Cardiac septum (tissue), 1 donor: ENCODE measurements at places on chromosomes 1 and 21. TPM values are rescaled to one million over a fixed set of nuclear protein-coding genes. Genes with fewer than 3 reads are reported as not detected.
A peak's percentile ranks its signal among the peaks of the same experiment; 100 is the strongest.

DNA sequence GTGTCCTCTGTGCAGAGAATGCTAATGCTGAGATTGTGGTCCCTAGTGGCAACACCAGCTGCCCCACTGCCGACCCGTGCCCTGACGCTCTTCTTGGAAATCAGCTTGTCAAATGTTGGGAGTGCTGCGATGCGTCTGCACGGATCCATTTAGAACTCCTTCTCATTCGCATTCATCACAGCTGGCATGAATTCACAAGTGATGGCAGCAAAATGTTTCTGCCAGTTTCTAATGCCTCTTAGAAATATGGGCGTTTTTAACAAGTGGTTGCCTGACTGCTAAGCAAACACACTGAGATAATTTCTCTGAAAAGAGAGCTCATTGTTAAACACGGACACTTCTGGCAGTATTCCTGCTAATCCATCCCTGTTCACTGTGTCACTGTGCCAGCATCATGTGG, 131.9 kb upstream of the KCNJ6 start:
- DNase-seq, result no peak

DNA sequence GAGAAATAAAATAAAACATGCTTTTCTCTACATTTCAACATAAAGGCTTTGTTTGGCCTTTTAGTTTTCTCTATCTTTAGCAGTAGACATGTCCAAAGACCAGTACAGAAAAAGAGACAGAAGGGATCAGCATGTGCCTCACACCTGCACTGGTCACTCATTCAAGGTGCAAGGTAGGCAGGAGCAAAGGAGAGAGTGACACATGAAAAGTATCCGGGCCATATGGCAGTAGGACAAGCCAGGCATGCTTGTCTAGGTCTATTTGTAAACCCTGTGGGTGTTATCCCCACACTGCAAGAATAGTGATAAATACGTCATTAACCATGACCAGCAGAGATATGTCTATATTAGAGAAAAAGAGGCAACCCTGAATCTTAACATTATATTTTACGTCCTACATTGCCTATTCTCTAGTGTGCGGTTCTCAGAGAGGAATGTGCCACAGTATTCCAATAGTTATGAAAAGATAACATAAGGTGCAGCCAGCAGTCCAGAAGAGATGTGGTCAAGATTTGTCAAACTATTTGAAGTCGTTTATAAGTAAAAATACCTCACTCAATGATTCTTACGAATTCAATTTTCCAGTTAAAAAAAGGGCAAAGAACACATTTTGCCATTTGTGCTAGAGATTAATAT, 32.1 kb downstream of the PRRX1 start:
- no peak for DNase-seq

GRCh38 chr1:179866616-179867015, 11.0 kb downstream of the TOR1AIP2 start:
- no peak for DNase-seq

- DNase-seq, result no peak
These were observed 13.5 kb upstream of the C1orf159 start for GRCh38 chr1:1129381-1129821.

DNA sequence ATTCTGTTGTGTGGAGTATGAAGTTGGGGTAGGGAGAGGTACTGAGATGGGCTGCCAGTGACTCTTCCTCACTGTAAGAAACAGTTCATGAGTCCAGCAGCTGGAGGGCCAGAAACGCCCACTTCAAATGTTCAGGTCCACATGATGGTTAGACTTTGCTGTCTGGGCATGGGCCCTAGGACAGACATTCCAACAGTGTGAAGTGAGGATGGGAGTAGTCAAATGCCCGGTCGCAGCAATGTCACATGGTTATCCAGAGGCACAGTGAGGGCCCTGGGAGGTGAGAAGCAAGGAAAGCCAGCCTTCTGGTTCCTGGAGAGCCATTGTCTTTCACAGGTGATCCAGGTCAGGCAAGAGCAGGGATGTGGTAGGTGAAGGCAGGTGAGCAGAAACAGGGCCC, 304.4 kb downstream of the HHAT start:
- no peak for DNase-seq

GRCh38 chr1:207882692-207883091, 28.2 kb downstream of the CD34 start:
- no peak for DNase-seq

GRCh38 chr1:2231532-2232254, 3.6 kb downstream of the SKI start:
- DNase-seq, result peak; percentile 89

DNA sequence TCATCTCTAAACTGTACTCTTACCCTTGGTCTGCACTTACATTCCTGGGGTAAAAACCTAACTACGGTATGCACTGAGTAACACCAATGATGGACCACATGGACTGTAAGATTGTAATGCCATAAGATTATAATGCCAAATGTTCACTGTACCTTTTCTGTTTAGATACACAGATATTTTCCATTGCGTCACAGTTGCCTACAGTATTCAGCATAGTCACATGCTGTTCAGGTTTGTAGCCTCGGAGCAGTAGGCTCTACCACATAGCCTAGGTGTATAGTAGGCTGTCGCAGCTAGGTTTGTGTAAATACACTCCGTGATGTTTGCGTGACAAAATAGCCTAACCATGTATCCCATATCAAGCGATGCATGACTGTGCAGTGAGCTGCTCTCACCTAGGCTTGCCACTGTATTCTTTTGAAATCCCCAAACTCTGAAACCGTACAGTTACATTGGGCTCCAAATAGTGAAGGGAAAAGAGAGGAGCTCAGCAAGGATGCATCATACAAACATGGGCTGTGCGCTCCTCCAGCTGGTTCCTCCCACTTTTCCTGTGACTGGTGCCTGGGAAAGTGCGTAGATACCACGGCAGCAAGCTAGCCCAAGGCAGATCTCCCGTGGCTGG, 35.2 kb downstream of the CFAP57 start:
- no peak for DNase-seq

GRCh38 chr1:1245817-1246576, 525 bp downstream of the C1QTNF12 start:
- no peak for DNase-seq

DNA sequence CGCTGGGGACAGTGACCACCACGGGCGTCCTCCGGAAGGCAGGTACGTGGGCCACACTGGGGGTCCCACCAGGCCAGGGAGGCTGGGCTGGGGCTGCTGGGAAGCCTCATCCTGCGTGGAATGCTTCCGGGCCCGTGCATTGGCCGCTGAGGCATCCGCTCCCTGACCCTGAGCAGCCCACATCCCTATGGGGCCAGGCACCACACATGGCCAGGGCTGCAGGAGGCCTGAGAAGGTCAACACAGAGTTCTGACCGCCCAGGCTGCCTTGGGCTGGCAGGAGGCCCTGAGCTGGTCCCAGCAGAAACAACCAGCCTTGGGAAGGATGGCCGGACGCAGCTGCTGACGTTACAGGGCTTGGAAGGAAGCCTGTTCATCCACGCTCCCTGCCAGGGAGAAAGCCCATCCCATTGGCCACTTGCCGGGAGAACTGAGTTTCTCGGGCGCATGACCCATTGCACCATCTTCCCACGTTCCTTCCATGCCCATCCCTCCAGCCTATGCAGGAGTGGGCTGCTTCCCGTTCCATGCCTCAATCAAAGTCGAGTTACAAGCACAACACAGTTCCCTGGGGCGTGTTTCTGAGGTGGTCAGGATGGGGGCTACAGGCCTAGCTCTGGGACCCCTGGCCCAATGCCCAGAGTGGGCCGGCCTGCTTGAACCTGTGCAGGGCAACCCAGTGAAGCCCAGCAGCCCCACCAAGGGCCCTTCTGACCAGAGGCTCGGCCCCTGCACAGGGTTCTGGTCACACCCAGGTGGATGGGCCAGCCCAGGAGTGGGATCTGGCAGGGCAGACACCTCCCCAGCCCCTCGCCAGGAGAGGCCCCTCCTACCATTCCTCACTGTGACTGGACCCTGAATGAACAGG, 31.7 kb downstream of the TRIM11 start:
- peak; percentile 91 for DNase-seq

DNA sequence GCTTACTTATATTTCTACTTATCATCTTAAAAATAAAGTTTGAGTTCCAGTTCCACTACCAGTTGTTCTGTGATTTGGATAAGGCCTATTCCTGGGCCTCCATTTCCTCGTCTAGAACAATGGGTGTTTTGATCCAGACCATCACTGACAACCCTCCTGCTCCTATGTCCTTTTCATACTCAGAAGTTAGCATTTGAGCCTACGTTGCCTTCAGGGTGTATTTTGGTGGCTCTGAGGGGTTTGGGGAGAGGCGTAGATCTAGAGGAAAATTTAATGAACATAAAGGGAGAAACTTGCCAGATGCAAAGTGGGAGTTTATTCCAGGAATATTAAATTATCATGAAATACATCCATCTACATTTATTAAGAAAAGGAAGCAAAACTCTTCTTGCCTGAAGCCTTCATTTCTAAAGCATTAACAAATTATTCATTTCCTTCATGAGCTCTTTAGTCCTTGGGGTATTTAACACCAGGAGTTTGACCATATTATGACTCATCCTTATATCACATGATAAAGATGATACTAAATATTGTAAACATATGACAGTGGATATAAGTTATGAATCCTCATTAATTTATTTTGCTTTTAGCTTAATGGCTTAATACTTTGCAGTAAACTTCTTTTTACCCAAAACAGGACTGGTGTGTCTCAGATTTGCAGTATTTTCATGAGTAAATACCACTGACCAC, 47.2 kb upstream of the SYT14 start:
- DNase-seq, result no peak

DNA sequence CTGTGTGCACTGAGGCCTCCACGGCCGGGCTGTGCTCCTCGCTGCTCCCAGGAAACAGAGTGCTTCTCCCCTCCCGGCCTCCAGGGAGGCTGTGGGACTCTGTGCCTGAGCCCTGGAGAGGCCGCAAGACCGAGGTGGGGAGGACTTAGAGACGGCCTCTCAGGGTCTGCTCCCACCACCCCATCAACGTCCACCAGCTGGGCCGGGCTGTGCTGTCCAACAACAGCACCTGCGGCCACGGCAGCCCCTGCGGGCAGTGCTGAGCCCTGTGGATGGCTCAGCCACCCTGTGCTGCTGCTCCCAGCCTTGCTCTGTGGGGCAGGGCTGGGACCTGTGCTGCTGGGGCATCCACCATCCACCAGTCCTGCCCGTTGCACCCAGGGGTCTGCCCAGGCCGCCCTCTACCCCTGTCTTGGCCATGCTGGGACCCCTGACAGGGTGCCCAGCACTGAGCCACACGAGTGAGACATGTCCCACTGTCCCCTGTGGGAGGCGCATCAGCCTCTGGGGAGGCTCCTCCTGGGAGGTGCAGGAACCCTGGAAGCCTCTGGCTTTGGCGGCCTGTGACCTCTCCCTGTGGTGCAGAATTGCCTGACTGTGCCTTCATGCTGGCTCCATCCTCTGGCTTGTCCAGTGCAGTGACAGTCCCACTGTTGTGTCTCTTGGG, 31.2 kb upstream of the LRRC3 start:
- peak; percentile 53 for DNase-seq

GRCh38 chr1:169680377-169681019, 30.9 kb downstream of the SELL start:
- DNase-seq, result no peak

DNA sequence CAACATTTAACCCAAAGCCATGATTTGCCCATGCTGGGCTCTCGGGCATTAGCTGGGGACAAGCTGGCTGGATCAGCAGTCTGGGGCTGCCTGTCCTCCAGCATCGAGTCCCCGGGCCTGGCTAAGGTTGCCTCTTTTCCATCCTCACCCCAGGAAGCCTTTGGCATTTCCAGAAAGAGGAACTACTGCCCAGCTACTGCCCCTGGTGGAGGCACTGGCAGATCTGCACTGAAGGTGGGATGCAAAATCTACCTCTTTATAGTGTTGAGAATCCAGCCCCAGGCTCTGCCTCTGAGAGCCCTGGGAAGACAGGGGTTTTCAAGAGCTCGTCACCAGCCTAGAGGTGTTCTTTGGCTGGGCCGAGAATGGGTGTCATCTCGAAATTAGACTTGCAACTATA, 635.9 kb downstream of the MATN1 start:
- DNase-seq, result no peak

- no peak for DNase-seq
These were observed at the start of gene SH3D21 for GRCh38 chr1:36306210-36306901. SH3D21 (plus strand) TSS chr1:36306368; CDS start chr1:36306421, 53 bp downstream.

GRCh38 chr1:226552061-226552460, 3.5 kb downstream of the STUM start:
- DNase-seq, result no peak

DNA sequence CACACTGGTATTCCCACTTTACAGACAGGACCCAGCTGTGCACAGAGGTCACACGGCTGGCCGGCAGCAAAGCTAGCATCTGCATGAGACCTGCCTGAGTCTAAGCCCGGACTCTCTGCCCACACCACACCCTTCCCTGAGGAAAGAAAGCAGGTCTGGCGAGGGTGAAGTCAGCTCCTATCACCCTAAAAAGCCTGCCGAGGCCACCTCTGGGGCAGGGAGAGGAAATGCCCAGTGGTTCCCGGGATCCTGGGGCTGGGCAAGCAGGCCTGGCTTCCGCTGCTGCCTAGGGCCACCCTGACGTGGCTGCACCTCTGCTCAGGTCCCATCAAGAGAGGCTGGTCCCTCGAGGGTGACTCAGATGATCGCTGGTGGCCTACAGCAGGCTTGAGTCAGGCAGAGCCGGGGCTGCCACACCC, 42.2 kb downstream of the RAP1GAP start:
- DNase-seq, result no peak

- DNase-seq, result no peak
These were observed 411.3 kb downstream of the DISC1 start for GRCh38 chr1:232037774-232038388.

- no peak for DNase-seq
These were observed 41.5 kb downstream of the KRTAP19-8 start for GRCh38 chr21:30996728-30997127.

DNA sequence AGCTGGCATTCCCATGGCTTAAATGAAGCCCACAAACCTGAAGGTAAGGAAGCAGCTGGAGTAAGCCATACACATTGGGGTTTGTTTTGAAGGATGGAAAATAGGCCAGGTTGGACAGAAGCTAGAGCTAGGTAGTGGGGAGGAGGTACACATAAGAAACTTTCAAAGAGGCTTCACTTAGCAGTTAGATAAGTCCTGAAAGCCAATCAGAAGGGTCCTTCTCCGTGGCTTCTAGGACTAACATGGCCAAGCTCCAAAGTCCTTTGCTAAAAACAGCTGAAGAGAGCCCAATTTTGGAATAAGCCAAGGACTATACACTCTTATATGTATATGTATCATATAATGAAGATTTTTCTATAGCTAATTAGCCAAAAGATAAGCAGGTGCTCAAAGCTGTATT, 1.8 kb downstream of the EYA3 start:
- DNase-seq, result no peak

The KDM5B gene
- total RNA-seq, result 21.7 TPM

The OR2AK2 gene
- total RNA-seq, result not detected

The LRIG2 gene
- 11.5 TPM for total RNA-seq

The NUP210L gene
- 0.48 TPM for total RNA-seq

The KDF1 gene
- total RNA-seq, result not detected

The CR1L gene
- total RNA-seq, result not detected

The TGFBR3 gene
- total RNA-seq, result 12.6 TPM

The VHLL gene
- not detected for total RNA-seq

The NSL1 gene
- 27.0 TPM for total RNA-seq

The LYPD8 gene
- total RNA-seq, result not detected

The CLSTN1 gene
- total RNA-seq, result 59.1 TPM

The SMCP gene
- total RNA-seq, result not detected

The ANGPTL7 gene
- 0.81 TPM for total RNA-seq

The SH2D1B gene
- total RNA-seq, result not detected

The THEMIS2 gene
- total RNA-seq, result 3.6 TPM
